ENCODE measurements at places on chromosomes 1 and 21.

DNA sequence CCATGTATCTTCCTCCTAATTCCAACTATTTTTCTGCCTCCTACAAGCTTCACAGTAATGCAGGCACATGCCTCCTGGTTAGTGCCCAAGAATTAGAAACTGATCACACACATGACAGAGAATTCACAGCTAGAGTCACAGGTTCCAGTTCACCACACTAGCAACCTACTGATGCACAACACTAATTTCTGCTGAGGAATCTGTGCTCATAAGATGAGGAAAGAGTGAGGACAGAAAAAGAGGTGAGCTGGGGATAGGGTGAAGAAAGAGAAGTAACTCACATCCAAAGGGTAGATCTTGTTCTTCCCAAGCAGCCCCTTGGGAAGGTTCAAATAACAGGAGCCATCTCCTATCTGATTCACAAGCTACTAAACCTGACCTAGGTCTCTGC, 61.3 kb downstream of the PUM1 start:
- no peak for DNase-seq

DNA sequence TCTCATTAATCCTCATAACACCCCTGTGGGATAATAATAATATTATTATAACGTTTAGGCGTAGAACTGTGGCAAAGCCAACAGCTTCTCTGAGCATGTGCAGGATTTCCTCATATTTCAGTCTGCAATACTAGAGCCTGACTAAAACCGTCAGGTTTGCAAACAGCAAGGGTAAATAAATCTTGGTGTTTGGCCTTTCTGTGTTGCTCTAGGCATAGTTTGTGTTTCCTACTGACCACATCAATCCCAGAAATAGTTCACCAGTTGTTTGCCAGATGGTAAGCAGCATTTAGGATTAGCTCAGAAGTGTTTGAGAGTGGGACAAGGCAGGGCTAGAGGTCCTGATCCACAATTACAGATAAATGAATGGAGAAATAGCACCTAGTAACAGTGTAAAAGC, 2.8 kb upstream of the KCNA3 start:
- DNase-seq, result no peak

DNA sequence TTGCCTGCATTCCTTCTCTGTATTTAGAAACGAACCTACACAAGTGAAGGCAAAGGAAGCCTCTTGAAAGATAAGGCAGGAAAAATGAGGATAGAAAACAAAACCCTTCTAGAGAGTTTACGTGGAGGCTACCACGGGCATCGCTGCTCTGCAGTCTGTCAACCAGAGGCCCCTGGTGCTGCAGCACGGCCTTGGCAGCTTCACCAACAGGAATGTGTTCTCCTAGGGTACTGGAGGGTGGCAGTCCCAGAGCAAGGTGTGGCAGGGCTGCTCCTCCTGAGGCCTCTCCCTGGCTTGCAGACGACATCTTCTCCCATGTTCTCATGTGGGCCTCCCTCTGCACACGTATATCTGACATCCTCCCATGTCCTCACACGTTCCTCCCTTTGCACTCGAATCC, 57.6 kb upstream of the SAMD11 start:
- DNase-seq, result no peak

- DNase-seq, result no peak
Observed at GRCh38 chr1:217839161-217839560, 208.0 kb downstream of the SPATA17 start.

GRCh38 chr1:3080053-3080955, 11.3 kb downstream of the PRDM16 start:
- no peak for DNase-seq

DNA sequence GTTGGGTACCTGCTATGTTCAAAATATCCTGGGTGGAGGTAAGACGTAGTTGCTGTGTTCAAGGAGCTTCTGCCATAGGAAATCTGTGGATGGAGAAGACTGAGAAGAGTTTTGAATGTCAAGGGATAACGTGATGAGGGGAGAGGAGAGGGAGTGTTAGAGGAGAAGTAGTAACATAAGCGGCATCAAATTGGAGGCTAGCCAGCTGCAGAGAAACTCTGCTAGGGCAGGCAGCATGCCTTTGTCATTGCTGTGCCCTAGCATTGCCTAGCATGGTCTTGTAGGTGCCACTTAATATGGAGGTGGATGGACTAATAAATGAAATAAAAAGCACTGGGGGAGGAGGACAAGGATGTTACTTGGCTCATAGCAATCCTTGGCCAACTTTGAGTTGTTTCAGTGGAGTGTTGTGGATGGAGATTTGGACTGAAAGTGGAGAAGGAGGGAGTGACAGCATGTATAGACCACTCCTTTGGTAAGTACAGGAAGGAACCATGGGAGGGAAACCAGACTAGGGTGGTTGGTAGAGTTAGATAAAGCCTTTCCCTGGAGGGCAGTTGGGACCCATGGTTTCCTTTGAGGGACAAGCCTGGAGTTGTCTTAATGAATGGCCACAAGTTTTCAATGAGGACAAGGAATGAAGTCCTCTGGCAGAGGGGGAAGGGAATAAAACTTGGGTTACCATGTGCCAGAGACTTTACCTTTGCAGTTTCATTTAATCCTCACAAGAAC, 6.3 kb downstream of the VANGL1 start:
- DNase-seq, result no peak

DNA sequence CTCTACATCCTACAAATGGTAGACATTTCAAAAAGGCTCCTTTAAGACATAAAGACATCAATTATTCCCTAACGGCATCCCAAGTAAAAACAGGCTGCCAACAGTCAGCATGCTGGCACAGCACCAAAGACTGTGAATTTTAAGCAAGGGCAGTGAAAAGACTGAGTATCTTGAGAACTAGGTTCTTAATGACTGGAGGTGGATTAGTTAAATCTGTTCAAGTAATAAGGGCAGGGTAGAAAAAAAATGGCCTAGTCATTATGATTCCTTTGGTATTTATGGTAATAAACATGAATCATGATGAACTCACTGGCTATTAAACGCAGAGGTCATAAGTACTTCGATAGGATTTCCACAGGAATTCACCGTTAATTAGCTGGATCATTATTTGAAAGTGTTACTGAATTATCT, 75.2 kb downstream of the KIFAP3 start:
- DNase-seq, result no peak

DNA sequence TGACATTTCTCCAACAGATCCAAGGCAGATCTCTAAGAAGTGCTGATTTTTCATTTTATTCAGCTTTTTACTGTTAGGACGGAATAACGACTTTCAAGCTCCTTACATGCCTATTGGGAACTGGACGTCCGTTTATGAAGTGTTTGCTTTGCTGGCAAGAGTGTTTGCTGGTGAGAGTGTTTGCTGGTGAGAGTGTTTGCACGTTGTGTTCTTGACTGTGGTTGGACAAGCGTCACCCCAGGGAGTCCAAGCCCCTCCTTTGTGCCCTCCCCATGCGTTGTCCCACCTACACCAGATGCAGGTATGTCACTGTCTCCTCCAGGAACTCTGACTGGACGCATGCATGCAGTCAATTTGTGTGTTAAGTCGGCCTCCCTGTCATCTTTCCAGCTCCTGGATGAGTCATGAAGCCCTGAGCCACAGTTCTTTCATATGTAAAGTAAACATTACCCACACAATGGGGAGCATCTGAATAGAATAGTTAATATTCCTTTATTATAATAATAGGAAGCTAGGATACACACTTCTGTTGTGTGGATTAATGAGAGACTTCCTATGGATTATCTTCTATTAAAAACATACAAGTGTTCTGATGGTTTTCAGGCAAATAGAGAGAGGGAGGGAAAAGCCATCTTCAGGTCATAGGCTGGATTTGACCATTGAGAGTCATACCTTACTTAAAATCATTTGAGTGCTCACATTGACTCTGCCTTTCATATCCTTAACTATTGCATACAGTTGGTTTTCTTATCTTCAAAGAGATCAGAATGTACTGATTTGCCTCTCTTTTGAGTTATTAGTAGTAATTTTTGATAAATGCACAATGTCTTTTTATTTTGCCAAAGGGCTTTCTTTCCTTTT, 119.2 kb downstream of the GALNT2 start:
- no peak for DNase-seq

DNA sequence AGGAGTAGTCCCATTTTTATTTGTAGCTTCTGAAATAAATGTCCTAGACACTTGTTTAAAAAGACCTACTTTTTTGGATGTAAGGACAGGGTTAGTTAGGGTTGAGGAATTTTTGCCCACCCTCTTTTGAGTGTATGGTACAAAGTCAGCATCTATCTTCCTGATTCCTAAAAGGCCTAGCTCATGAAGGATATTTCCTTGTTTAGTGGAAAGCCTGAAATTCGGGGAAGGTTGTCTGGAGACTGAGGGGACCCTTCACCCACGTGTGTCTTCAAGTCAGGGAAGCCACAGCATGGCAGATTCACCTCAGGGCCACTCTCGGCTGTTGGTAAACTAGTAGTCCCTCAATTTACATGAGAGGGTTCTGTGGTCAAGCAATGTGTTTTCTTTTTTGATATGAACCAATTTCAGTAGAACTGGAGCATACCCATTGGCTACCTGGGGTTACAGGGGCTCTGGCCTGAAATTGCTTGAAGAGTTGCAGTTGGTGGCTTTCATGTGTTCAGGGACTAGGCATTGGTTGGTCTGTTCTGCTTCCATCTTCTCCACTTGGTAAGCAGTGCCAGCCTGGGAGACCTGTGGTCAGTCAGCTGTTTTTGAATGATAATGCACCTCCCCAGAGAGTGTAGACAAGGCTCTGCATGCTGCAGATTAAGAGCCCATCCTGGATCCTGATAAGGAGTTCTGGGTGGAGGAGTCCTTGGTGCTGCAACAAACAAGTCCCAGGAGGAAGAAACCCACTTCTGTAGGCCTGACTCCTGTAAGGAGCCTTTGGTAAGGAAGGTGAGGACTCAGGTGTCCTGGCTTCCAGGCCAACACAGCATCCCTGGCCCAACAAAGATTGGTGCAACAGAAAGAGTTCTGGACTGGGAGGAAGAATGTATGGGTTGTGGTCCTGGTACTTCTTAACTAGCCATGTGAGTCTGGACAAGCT, 6.3 kb downstream of the BTG2 start:
- DNase-seq, result no peak

DNA sequence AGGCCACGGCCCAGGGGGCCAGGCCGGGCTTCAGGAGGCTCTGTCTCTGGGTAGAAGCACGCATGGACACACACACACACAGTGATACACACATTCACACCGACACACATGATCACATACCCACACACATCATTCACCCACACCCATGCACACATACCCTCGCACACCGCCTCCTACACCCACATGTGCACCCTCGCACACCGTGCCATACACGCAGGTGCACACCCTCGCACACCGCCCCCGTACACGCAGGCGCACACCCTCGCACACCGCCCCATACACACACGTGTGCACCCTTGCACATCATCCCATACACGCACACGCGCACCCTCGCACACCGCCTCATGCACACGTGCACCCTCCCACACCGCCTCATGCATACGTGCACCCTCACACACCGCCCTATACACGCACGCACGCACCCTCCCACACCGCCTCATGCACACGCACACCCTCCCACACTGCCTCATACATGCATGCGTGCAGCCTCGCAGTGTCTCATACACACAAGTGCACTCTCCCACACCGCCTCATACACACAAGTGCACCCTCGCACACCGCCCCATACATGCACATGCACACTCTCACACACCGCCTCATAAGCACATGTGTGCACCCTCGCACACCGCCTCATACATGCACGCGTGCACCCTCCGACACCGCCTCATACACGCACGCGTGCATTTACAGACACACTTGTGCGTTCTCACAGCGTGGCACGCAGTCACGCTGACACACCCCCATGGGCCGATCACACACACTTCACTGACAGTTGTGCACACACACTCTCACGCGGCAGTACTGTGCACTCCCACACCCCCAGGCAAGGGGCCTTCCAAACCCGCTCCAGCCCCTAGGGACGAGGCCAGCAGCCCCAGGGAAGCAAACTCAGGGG, 128.1 kb downstream of the SIK1 start:
- no peak for DNase-seq

DNA sequence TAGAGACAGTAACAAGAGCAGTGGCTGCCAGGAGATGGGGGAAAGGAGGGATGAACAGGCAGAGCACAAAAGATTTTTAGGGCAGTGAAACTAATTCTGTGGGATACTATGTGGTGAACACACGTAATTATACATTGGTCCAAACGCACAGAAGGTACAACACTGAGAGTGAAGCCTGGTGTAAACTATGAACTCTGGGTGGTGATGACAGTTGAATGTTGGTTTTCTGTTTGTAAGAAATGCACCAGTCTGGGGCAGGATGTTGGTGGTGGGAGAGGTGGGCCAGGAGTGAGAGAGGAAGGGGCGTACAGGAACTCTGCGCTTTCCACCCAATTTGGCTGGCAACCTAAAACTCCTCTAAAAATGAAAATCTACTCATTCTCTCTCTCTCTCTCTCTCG, 50.2 kb upstream of the TIAM1 start:
- DNase-seq, result no peak

DNA sequence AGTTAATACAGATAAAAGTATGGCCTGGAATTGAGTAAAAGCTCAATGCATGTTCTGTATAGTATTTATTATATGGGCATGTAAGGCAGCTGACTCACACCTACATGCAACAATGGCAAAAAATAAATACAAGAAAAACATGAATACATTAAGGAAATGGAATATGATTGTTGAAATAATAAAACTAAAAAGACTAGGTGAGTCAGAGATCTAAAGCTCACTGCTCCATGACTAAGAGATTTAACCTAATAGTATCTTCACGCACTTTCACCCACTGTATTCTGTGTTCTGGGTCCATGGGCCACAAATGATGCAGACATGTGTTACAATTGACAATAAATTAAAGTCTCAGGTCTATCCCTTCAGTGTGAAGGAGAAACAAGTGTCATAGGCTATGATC, 607.0 kb downstream of the AGBL4 start:
- DNase-seq, result no peak

DNA sequence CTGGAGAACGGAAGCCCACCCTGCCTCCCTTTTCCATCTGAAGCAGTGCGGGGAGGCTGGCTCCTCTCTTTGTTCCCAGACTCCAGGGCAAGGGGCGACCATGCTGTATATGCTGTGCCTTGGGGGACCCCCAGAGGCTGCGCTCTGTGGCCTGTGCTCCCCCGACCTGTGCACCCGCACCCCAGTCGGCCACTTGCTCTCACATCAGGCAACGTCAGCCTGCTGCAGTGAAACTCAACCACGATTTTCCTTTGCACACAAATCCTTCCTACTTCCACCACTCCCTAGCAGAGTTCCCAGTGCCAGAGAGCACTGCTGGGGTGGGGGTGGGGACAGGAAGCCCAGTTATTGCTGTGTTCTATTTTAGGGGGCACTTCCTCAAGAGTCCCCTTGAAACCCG, 52.5 kb downstream of the SIM2 start:
- no peak for DNase-seq

GRCh38 chr1:86530211-86530845, 16.6 kb upstream of the CLCA4 start:
- no peak for DNase-seq

GRCh38 chr21:34770576-34770975, 101.8 kb downstream of the CLIC6 start:
- no peak for DNase-seq

- DNase-seq, result no peak
Observed at GRCh38 chr1:116538544-116538943, 32.3 kb downstream of the CD58 start.

All from stimulated activated CD8-positive, alpha-beta memory T cell treated with anti-CD3 and anti-CD28 coated beads, Interleukin-7, amount 100 ng/mL, for 1 hour (primary cell).